Activated CD8-positive, alpha-beta memory T cell treated with anti-CD3 and anti-CD28 coated beads, Interleukin-2, amount 50 U/mL, for 4 hours (primary cell): ENCODE measurements at places on chromosomes 1 and 21.

GRCh38 chr1:181044449-181044966 is 10.7 kb downstream of the MR1 start:
- DNase-seq, result peak; percentile 42

- no peak for DNase-seq
These were observed 3.6 kb upstream of the NFIA start for GRCh38 chr1:61078618-61079295.

DNA sequence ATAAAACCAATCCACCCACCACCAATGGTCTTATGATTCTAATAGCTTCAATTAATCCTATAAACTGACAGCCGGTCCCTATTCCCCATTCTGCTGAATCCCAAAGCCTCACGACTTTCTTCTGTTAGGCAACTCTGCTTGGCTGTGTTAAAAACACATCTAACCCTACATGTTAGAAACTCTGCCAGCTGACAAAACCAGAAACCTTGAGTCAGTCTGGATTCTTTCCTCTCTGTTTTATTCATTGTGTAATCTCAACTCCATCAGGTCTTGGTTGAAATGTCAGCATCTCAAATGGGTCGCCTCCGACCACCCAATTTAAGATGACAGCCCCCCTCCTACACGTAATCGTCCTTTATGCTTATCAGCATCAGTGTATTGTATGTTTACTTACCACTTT is 312.1 kb downstream of the DISC1 start:
- DNase-seq, result no peak

DNA sequence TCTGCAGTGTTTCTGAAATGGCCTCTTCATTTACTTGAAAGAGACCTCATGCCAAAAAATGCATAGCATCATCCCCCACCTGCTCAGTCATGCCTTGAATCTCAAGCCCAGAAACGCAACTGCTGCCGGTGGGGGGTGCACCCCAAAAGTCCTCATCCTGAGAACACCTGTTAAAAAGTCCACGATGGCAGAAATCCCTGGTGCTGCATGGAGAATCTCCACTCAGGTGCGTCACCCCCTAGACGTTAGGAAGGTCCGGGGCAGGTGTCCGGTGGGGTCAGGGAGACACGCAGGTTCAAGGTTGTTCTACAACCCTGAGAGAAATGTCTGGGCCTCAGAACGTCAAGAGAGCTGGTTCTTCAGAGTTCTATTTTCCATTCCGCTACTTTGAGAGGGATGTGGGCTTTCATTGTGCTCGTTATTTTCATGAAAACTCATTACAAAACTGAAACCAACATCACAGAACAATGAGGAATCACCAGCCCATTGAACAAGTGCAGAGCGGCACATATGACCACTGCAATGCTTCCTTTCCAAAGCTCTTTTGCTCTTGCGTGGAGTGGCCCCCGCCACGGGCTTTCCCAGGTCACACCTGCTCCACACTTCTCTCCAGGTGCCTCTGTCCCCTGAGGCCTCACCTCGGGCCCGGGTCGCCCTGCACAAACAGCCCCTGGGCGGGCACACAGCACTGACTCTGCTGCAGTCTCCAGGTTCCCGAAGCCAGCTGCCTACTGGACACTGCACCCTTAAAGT is 201.9 kb downstream of the TOMM20 start:
- no peak for DNase-seq

- DNase-seq, result no peak
These were observed 27.4 kb downstream of the LRRC3 start for GRCh38 chr21:44482581-44483287.

GRCh38 chr1:183699616-183700160 is 46.6 kb upstream of the APOBEC4 start:
- DNase-seq, result no peak

GRCh38 chr1:220217383-220217988 is 54.8 kb downstream of the RAB3GAP2 start:
- DNase-seq, result no peak

GRCh38 chr1:62385923-62386322 is 50.9 kb upstream of the USP1 start:
- no peak for DNase-seq

GRCh38 chr1:25186161-25187007 is 45.9 kb downstream of the SYF2 start:
- no peak for DNase-seq

DNA sequence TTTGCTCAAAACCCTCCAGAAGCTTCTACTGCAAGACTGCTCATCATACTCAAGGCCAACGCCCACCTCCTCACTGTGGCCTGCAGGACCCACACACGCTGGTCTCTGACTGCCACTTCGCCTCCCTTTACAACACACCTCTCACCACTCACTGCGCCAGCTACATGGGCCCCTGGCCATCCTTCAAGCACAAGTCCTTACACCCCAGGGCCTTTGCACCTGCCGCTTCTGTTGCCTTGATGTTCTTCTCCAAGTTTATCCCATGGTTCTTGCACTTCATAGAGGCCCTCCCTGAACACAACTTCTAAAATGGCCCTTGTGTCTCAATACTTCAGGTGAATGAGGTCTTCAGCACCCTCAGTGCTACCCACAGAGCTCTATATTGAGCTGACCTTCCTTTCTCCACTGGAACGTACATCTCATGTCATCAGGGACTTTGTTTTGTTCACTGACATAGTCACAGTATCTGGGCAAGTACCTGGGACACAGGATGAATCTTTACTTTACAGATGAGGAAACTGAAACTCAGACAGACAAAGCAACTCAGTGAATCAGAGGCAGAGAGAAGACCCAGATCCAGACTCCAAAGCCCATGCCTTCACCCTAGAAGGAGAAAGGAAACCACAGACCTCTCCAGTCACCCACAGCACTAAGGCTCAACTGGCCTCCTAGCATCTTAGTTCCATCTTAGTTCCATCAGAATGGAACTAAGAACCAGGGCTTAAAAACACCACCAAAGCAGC is 34.7 kb upstream of the CLSTN1 start:
- no peak for DNase-seq

DNA sequence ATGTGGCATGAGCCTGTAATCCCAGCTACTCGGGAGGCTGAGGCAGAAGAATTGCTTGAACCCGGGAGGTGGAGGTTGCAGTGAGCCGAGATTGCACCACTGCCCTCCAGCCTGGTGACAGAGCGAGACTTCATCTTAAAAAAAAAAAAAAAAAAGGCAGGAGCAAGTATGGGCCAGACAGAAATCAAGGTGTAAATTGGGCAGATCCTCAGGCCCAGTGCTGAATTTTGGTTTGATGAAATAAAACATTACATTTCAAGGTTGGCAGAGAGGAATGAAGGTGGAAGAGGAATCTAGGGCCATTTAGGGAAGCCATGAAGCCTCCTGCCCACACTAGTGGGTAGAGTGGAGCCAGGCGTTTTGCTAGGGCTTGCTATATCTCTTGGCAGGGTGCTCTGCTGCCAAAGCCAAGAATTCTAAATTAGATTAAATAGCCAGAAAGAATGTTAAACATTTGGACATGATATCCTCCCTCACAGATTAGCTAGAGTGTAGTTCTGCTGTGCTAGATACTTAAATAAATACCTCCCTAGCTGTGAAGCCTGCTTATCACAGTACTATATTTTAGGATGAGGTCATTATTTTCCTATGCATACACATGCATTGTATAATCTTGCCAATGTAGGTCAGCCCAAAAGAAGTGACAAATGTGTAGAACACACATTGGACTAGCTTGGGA is 16.6 kb upstream of the LGALS8 start:
- no peak for DNase-seq

GRCh38 chr1:91619881-91620280 is 119.2 kb downstream of the CDC7 start:
- DNase-seq, result no peak

- no peak for DNase-seq
These were observed 44.4 kb upstream of the LRRC8C start for GRCh38 chr1:89588480-89588879.

DNA sequence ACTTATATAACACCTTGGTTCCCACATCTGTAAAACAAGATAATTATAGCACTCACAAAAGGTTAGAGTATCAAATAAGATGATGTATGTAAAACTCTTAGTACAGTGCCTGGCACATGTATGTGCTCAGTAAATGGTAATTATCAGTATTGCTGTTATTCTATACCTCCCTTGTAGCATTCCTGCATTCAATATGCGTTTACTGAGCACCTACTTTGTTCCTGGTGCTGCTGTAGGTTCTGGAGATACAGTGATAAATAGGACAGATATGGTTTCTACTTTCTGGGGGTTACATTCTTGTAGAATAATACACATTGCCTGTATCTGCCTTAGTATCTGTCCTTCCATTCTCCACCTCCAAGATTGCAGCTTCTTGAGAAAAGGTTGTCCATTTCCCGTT is 1.2 kb upstream of the SSR2 start:
- no peak for DNase-seq

- no peak for DNase-seq
These were observed 452.6 kb upstream of the CAMK1G start for GRCh38 chr1:209130886-209131285.

GRCh38 chr1:17690906-17691634 is 64.1 kb upstream of the ACTL8 start:
- DNase-seq, result no peak

DNA sequence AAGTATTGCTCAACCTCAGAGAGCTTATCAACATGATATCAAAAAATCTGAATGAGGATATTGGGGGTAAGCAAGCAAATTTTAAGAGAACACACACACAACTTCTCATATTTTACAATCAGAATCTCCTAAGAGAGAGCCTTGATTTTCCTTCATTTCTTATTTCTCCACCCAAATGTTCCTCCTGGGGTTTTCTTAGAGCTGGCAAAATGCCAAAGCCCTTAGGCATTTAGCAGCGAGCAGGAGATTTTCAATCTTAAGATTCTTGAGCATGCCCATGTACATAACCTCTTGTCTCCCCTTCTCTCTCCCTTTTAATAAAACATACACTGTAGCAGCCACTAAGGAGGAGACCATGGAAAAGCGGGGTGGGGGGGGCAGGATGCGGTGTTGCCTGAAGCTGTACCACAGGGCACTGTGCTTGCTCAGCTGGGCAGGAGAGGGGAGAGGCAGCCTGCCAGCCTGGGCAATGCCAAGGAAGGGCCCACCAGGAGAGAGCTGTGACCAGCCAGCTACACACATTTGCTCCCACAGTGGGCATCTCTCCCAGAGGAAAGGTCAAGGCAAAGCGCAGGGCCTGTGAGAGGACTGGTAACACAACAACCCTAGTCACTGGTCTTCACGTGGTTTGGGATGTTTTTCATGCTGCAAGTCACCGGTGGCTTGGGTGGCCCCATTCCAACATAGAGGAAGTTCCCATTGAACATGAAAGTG is 4.3 kb downstream of the BRINP2 start:
- DNase-seq, result no peak

DNA sequence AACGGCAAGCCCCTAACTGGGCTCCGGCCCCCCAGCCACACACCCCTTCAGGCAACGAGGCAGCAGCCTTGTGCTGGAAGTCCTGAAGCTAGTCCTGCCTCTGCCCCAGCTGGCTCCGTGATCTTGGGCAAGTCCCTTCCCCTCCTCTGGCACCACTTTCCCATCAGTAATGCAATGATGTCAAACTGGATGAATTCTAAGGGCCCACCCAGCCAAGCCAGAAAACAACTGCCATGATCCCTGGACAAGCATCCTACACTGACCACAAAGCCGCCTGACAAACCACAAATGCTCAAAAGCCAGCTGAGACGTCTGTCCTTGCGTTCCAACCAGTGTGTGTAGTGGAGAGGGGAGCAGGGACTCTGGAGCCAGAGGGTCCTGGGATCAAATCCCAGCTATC is 26.8 kb downstream of the IFFO2 start:
- no peak for DNase-seq

- DNase-seq, result no peak
These were observed 12.7 kb downstream of the PRRX1 start for GRCh38 chr1:170676628-170677027.

DNA sequence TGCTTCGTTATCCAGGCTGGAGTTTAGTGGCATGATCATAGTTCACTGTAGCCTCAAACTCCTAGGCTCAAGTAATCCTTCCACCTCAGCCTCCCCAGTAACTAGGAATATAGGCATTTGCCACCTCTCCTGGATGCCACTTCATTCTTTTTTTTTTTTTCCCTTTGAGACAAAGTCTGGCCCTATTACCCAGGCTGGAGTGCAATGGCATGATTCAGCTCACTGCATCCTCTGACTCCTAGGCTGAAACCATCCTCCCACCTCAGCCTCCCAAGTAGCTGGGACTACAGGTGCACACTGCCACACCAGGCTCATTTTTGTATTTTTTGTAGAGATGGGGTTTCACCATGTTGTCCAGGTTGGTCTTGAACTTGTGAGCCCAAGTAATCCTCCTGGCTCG is 19.3 kb downstream of the OSBPL9 start:
- no peak for DNase-seq

DNA sequence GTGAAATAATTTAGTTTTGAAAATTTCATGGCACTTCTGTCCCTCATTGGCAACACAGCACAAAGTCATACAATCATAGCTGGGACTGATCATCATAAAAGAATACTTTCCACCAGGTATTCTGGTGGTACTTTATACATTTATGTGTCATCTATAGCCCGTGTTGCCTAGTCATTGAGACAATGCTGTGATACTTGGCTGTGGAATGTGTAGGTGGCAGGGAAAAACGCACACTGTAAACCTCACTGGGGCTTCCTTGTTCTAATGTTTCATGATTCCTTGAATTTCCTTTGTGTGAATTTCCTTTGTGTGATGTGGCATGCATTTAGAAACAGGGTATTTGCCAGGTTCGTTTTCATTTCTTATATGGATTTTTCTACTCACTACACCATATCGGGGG is 118.3 kb downstream of the FMN2 start:
- DNase-seq, result no peak

DNA sequence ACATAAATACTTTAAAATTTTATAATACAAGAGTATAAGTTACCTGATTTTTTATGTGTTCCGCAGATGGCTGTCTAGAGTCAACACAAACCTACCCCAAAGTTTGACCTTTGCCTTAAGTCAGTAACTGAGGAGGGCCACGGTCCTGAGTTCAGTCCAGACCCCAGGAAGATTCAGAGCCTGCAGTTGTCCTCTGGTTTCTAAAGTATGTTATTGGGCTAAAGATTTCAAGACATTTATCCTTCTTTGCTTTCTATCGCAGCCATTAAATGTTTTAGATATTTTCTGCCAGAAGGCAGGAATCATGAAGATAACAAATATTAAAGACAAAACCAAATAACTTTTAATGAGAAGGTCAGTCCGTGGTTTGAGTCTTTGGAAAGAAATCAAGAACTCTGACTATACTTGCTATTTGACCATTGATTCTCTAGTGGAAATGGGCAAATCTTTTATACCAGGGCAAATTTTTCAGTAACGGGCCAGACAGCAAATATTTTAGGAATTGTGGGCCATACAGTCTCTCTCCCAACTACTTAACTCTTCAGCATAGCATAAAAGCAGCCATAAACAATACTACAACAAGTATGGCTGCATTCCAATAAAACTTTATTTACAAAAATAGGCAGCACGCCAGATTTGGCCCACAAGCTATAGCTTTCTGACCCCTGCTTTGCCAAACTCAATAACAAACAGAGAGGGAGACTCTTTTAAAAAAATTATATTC is 38.0 kb upstream of the HAO2 start:
- DNase-seq, result no peak

GRCh38 chr1:162070094-162070748 is 730 bp downstream of the NOS1AP start:
- DNase-seq, result peak; percentile 16

DNA sequence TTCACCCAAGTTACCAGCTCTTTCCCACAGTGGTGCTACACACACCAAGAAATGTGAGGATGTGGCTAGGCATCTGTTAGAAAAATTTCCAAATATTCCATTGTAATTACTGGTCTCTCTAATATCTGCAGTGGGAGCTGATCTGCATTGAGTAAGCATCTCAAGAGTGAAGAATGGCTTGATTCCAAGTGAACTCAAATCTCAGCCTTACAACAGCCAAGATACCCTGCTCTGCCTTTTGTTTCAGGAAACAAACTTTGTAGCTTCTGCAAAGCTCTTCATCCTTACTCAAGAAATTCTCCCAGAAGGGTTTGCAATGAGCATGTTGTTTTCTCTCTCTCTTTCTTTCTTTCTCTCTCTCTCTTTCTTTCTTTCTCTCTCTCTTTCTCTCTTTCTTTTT is 181.1 kb downstream of the FCRL5 start:
- DNase-seq, result no peak
